ENCODE measurements at places on chromosomes 13 and 19. TPM values are rescaled to one million over a fixed set of nuclear protein-coding genes. Genes with fewer than 3 reads are reported as not detected.
A peak's percentile ranks its signal among the peaks of the same experiment; 100 is the strongest.

GRCh38 chr13:80123945-80124344, 217.0 kb downstream of the SPRY2 start:
- no peak for DNase-seq

CEACAM6 gene
- not detected for total RNA-seq

ZNF677 gene
- total RNA-seq: 5.4 TPM

- no peak for DNase-seq
These were observed 2.8 kb downstream of the RNF113B start for GRCh38 chr13:98174307-98174706.

DNA sequence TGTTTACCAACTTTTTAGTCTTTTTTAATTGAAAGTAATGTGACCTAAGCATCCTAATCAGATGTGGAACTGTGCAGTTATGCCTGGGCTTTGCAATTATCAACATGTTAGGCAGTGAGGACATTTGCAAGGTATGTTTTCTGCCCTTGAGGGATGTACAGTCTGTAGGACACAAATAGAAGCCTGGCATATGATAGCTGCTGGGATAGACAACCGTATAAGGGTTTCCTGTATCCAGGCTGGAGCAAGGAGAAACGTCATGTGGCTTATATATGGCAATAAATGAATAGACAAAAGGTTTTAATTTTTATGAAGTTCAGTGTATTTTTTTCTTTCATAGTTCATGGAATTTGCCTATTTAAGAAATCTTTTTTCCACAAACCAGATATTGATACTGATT, 2.0 kb upstream of the VPS36 start:
- no peak for DNase-seq

- no peak for DNase-seq
These were observed 1.4 kb upstream of the GIPC1 start for GRCh38 chr19:14497228-14497921.

- peak; percentile 41 for DNase-seq
These were observed 60.7 kb downstream of the DOCK9 start for GRCh38 chr13:98917116-98917515.

NBEA gene
- total RNA-seq: 1.6 TPM

GRCh38 chr13:43728421-43728820, 58.4 kb downstream of the ENOX1 start:
- no peak for DNase-seq

GRCh38 chr13:114268344-114269280, 12.8 kb upstream of the UPF3A start:
- DNase-seq: no peak

PRTN3 gene
- total RNA-seq: not detected

ZNF154 gene
- 0.92 TPM for total RNA-seq

DNA sequence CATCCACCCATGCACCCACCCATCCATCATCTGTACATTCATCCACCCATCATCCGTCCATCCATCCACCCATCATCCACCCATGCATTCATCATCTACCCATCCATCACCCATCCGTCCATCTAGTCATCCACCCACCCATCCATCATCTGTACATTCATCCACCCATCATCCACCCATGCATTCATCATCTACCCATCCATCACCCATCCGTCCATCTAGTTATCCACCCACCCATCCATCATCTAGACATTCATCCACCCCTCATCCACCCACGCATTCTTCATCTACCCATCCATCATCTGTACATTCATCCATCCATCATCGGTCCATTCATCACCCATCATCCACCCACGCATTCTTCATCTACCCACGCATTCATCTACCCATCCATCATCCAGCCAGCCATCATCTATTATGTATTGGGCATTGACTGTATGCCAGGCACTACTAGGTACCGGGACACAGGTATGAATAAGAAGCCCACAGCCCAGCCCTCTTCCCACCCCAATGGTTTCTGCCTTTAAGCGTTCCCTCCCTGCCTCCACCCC, 16.7 kb upstream of the GALP start:
- no peak for DNase-seq

SOX1 gene
- not detected for total RNA-seq

DNA sequence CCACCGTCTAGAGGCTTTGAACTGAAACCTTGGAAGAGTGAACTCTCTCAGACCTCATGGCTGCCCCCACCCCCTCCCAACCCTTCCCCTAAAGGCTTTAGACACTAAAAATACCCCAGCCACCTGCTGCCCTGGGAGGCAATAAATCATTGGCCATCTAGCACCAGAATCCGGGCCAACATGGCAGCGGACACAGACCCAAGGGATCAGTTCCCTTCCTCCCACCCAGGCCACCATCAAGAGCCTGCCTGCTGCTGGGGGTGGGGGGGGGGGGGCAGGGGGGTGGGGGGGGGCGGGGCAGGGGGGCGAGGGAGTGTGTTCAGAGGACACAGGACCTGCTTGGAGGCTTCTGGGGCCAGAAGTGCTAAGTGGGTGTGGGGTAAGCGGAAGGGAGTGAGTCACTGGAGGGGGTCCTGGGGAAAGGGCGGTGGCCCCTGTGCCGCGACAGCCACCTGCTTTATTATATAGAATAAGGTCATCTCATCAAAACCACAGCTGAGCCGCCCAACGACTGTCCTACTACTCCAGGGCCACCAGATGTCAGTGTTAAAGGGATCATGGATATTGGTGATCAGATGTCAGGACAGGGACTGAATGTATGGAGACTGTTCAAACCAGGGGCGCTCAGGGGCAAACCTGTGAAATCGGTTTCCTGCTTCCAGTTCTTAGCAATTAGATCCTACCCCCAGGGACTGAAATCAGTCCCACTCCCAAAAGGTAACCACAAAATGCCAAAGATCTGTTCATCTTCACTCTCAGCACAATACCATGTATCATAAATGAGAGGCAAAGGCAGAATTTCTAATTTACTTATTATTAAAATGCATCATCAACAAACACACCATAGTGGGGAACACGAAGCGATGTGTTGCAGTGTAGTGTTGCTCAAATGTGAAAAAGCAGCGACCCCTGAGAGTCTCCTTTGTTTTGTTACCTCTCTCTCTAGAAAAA, 24.3 kb downstream of the ARL11 start:
- DNase-seq: no peak

GRCh38 chr19:18999016-18999758, 34.1 kb downstream of the SUGP2 start:
- no peak for DNase-seq

Data from SJSA1 (cell line).